ENCODE measurements at places on chromosomes 16 and 17.
A peak's percentile ranks its signal among the peaks of the same experiment; 100 is the strongest.

GRCh38 chr16:81738783-81739496 is 40.2 kb upstream of the PLCG2 start:
- no peak overlapping the region for H3K27ac ChIP-seq
- peak; percentile 16 for DNase-seq
- H3K36me3 ChIP-seq = no peaks in the 10 kb centered on the region
- H3K27me3 ChIP-seq = no peaks in the 10 kb centered on the region
- peaks cover 17% of the 10 kb centered on the region for H3K4me1 ChIP-seq

DNA sequence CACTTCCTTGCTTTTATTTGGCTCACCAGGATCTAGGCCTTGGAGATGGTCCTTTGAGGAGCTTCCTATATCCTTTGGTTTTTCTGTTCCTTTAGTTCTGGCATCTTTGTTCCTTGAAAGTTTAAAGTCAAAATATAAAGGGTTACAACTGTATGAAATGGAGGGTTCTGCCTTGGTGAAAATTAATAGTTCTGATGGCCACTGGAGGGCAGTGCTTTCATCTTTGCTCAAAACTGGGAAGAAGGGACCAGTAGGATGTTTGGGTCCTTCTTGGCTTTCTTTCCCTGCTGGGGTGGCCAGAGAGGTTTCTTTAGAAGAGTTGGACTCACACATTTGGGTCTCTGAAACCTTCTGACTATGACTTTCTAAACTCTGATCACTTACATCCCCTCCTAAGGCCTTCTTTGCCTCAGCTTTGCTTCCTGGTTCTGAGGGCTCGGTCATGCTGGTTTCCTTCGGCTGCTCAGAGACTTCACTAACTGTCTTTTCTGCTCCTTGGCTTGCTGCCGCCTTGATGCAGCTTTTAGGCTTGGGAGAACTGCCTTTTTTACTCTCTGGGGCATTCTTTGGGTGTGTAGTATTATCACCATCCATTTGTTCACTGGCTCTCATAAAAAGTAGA is 10.9 kb upstream of the ITGA2B start:
- no peaks in the 10 kb centered on the region for H3K4me1 ChIP-seq
- H3K27me3 ChIP-seq = no peaks in the 10 kb centered on the region
- no peak for DNase-seq
- H3K4me3 ChIP-seq = no peak overlapping the region
- no peak overlapping the region for H3K27ac ChIP-seq

DNA sequence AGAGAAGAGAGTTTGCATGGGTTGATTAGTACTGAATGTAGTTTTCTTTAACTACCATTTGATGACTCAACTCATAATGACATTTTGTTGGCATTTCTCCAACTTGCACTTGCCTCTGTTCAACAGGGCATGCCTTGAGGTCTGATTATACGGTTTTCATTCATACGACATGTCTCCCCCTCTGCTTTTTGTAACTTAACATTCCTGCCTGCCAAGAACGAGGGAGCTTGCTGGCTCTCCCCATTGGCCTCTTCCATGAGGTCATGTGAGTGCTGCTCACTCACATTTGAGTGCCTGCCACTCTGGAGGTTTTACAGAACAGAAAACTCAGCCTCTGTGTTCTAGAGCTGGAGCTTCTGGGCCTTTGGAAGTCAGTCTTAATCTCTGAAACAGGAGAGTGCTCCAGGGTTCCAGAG is 19.7 kb downstream of the MAP2K6 start:
- no peaks in the 10 kb centered on the region for H3K36me3 ChIP-seq
- H3K27ac ChIP-seq = no peak overlapping the region
- no peaks in the 10 kb centered on the region for H3K27me3 ChIP-seq
- H3K4me3 ChIP-seq = no peak overlapping the region
- H3K4me1 ChIP-seq = no peaks in the 10 kb centered on the region

- DNase-seq = no peak
- no peaks in the 10 kb centered on the region for H3K36me3 ChIP-seq
- H3K27me3 ChIP-seq = peaks cover 22% of the 10 kb centered on the region
- H3K4me1 ChIP-seq = peaks cover 3% of the 10 kb centered on the region
- H3K4me3 ChIP-seq = no peak overlapping the region
Measured at GRCh38 chr16:89855301-89855945, 18.0 kb upstream of the TCF25 start.
